Right ventricle myocardium superior (tissue), 1 donor: ENCODE measurements at places on chromosomes 6 and 20.

- DNase-seq, result no peak
These were observed 10.5 kb downstream of the TNFAIP3 start for GRCh38 chr6:137877606-137878005.

DNA sequence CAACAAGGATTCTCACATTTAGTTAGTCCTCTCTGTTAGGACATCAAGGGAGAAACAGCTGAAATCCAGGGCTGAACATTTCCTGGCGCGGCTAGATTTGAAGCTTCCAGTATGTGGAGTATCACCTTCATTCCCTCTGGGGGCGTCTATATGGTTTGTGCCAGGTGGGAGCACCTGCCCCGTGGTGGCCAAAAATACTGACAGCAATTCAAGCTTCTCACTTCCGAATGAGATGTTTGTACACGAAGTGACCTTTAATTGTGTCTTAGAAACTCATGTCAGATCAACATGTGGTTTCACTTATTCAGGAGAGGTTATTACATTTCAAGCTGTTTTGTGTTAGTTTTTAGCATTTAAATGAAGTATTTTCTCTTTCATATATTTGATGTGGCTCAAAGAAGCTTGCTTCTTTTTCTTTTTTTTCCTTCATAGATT is 67.3 kb upstream of the ZNF217 start:
- DNase-seq, result no peak

GRCh38 chr6:154686162-154686561 is 47.1 kb upstream of the SCAF8 start:
- DNase-seq, result no peak

DNA sequence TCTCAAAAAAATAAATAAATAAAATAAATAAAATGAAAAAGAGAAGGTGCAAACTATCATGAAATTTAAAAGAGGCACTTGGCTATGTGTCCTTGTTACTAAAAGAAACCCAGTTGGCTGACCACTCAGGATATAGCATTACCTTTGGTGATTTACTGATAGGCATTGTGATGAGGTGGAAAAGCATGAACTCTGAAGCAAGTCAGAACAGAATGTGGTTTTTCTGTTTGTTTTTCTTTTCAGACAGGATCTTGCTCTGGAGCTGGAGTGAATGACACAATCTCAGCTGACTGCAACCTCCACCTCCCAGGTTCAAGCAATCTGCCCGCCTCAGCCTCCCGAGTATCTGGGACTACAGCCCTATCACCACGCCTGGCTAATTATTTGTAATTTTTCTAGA is 31.9 kb downstream of the ZNF184 start:
- no peak for DNase-seq

- no peak for DNase-seq
These were observed 8.5 kb downstream of the AKAP12 start for GRCh38 chr6:151248295-151248694.
